GM10248 (cell line): ENCODE measurements at places on chromosomes 4 and X.

- DNase-seq = no peak
Measured at GRCh38 chrX:30065226-30065625, 150.1 kb upstream of the MAGEB2 start.

DNA sequence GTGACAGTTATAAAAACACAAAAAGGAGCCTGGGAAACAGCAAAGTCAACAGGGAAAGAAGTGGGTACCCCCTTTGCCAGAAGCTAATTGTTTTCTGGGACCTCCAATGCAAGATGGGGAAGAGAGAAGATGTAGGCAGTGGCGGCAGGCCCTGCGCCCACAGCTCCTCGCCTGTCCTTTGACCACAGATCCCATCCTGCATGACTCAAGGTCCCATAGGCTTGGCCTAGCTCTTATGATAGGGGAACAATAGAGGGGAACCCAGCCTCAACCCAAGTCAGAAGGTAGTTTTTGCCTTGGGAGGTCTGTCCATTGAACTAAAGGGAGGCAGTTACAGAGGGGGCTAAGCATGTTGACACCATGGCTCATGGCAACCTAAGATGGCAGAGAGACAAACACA, 14.2 kb downstream of the ZMYM3 start:
- DNase-seq = no peak

DNA sequence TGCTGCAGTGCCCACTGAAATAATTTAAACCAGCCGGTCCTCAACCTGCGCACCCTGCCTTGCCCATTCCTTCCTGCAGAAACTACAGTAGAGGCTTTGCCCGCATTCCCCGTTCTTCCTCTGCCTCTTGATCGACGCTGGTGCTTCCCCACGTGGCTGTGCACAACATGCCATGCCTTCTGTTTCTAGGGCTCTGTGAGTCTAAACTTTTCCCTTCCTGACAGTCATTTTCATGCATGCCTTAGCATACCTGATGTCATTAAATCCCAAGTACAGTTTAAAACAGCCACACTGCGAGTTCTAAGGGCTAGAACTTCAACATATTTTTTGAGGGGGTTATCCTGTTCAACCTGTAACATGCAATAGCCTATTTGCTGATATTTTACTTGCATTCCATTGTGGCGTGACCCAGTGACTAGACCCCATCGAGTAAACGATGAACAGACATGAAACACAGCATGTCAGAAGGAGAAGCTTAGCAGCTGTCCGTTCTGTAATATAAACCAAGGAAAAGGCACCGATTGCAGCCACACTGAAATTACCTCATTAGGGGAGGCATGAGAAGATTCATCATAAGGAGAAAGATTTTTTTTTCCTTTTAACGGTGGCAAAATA, 232.5 kb downstream of the ARHGAP10 start:
- DNase-seq = no peak

- no peak for DNase-seq
Measured at GRCh38 chr4:98261405-98262291, 464 bp downstream of the RAP1GDS1 start.

GRCh38 chr4:85005865-85006377, 39.4 kb upstream of the WDFY3 start:
- DNase-seq = no peak
